ENCODE measurements at places on chromosomes 4 and X.

DNA sequence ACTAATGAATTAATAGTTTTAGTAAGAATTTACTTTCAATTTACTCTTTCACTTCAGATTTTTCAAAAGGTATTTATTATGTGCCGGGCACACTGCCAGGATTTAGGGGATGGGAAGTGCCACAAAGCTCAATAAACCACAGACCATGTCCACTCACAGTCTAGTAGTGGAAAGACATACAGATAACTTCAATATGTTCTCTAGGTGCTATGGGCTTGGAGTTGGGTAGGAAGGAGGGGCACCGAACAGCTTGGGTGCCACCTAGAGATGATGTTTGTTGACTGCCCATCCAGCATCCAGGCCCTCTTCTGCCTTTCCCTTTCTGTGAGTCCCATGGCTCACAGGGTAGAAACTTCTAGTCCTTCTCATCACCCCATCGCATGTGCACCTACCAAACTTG lies 17.8 kb downstream of the MFAP3L start:
- no peak for DNase-seq

DNA sequence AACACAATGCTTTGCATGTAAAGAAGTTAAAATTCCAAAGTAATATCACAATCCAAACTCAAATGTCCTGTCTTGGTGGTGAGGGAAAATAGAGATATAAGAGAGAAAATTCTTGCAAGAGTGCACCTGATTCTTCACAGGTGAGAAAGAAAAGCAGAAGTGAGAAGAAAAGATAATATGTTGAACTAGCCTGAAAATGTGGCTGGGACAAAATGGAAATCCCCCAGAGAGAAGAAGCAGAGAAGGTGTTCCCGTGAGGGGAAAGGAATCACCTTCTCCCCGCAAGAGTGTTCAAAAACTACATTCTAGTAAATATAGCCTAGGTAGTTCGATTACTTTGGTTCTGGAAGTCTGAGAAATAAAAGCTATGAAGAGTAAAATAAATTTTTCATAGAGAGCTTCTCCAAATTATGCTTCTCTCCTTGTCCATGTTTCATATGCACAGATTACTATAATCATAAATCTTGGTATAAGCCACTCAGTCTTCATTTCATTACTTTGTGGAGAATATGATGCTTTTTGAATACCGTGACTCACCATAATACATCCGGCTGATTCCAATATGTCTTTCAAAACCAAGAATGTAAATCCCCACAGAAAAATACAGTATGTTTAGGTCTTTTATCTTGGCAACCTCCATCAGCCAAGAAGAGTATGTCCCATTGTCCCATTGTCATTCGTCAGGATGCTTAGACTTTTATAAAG lies 63.1 kb downstream of the COX18 start:
- no peak for DNase-seq

- no peak for DNase-seq
Measured at GRCh38 chr4:159705334-159705733, 602.5 kb downstream of the RAPGEF2 start.

GRCh38 chr4:128979934-128980333 lies 113.4 kb downstream of the SCLT1 start:
- DNase-seq, result no peak

GRCh38 chr4:164215113-164215741 lies 538.7 kb upstream of the SMIM31 start:
- DNase-seq, result no peak

DNA sequence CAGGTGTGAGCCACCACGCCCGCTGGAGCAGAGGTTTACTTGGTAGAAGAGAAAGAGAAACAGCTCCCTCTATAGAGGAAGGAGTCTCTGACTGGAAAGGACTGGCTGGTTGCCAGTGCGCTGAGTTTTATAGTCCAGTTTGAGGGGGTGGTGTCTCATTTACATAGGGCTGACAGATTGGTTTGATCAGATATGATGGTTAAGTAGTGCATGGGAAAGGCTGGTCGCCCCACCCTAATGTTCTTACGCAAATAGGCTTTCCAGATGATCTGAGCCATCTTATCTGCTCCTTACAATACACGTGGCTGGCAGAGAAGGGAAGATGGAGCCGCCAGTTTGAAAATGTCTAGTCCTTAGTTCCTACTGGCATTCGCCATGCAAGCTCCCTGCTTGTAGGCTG lies 439.5 kb downstream of the NAF1 start:
- no peak for DNase-seq

- DNase-seq, result no peak
Measured at GRCh38 chrX:15943391-15943790, 88.8 kb upstream of the AP1S2 start.

DNA sequence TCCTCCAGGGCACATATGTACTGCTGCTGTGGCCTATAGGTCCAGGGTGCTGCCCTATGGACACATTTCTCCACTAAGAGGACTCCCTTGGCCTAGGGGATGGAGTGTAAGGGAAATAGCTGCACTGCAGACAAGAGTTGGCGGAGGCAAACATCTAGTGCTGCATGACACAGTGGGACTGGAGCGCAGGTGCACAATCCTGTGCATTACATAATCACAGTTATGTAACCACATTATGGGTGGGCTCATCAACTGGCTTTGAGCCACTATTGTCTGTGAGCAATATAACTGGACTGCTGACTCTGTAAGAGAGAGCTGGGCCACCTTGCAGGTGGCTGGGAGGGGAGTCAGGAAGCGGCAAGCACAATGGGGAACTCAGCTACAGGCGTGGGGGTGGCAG lies 3.2 kb upstream of the TIGD2 start:
- DNase-seq, result no peak

DNA sequence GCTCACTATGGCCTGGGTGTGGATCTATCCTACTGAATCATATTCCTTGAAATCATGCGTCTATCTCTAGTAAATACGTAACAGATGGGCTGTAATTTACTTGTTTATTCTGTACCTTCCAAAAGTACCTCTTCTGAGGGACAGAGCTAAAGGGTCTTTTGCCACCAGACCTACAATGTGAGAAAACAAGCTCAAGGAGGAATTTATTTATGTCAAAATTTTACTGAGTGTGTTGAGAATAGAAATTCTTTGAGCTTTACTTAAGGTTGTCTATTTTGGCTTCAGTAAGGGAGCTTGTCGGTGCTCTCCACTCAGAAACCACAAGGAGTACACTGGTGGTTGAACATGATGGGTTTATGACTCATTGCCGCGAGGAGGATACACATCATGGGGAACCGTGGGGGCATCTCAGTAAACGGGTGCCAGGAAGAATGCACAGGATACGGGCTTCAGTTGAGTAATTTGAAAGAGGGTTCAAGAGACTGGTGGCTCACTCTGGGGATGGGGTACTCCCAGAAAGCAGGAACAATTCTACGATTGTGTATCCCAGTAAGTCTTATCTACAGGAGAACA lies 3.0 kb downstream of the ANK2 start:
- DNase-seq, result no peak

DNA sequence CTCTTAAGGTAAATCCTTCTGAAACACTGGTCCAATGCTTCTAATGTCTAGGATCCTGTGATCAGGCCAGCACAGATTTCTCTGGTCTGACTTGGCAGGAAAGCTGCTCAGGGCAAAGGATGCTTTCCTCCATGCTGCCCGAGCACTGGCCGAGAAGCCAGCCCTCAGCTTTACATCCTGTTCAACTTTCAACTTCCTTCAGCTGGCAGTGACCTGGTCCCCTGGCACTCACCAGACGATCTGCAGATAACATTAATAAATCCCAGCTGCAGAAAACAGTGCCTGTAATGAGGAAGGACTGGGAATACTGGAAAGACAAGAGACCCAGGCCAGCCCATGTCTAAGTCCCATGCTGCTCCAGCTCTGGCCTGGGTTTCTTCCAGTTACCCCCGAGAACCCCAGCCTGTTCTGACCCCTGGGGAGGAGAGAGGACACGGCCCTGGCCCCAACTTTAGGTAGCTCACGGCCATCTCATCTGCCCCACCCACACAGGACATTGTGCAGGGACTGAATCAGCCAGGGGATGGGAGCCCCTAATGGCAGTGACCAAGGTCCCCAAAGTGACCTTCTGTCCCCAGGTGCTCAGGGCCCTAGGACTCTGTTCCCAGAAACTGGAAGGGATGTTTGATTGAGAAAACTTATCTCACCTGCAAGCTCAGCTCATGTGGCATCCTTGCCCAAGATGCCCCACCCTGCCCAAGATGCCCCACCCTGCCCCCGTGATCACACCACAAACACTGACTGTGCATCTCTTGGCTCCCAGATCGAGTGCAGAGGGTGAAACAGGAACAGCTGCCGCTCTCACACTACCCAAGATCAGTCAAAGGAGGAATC lies 28.0 kb downstream of the JAKMIP1 start:
- DNase-seq, result no peak

- no peak for DNase-seq
Measured at GRCh38 chrX:11944501-11944900, 186.5 kb downstream of the MSL3 start.

DNA sequence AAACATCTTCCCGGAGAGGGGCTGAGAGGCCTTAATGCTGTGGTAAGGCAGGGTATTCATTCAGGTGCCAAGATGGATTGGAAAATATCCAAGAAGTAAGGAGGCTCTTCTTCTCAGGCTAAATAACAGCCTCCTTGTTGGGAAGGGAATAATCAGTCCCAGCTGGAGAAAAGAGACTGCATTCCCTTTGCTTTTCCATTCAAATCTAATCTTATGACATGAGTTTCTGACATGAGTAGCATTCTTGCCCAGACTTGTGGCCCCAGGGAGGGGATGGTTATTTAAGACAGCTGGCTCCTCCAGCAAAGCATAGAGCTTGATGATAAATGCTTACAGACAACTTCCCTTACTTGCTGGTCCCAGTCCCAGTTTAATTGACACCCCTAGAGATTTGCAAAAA lies 98.3 kb downstream of the DCLK2 start:
- no peak for DNase-seq

DNA sequence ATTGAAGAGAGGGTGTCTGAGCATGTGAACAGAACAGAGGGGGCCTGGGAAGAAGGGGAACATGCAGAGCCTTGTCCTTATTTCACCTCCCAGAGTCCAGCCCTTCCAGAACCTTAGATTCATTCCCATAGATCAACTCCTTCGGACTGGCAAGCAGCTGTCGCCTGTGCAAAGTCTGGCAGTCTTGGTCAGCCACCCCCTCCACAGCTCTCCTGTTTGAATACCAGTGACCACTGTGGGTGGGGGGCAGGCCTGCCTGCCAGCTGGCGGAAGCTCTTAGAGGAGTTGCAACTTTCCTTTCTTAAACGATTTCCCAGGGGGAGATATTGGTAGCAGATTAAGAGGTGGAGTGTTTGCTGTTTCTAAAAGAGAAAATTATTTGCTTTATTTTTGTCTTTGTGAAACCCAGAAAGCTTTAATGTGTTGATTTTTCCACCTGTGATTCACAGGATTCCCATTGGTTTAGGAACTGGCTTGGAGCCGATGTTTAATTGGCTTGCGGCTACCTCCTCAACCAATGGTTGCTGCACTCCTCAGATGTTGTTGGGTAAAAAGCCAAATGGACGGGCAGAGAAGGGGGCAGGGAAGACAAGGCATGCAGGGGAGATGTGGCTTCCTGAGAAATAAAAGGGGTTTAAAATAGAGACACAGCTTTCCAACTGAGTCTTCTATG lies 62.2 kb upstream of the PRPS1 start:
- no peak for DNase-seq

DNA sequence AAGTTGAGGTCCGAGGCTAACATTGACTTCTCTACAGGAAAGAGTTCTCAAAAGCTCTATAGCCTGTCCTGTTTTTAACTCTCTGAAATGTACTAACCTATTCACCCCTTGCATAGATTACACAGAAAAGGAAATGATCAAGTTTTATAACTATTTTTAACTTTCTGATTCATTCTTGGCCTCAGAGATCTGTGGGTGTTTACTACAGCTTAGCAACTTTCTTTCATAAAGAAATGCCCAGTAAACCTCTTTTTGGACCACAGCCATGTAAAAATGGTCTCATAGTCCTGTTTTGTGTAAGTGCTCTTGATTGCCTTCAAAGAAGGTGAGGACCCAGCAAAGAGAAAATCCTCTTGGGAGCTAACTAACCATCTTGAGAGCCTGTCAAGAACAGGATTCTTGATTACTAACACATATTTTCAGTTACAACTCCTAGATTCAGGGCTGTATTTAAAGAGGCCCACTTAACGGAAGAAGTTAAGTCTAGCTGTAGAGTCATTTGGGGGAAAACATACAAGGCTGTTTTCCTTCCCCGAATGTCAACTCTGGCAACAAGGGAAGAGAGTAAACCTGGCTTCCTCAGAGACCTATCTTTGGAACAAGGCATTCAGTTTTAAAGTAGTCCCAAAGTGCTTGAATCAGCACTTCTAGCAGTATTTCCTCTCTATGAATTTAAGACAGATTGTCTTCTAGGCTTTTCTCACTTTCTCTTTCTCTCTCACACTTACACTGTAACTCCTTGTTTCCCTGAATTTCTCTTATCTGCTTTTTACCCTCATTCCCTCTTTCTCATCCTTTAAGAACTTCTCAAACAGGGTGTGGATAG lies 78.2 kb downstream of the IL21 start:
- DNase-seq, result no peak

- DNase-seq, result no peak
Measured at GRCh38 chr4:24754571-24754970, 40.8 kb upstream of the SOD3 start.

GRCh38 chr4:85147481-85148076 lies 181.1 kb upstream of the WDFY3 start:
- DNase-seq, result no peak

DNA sequence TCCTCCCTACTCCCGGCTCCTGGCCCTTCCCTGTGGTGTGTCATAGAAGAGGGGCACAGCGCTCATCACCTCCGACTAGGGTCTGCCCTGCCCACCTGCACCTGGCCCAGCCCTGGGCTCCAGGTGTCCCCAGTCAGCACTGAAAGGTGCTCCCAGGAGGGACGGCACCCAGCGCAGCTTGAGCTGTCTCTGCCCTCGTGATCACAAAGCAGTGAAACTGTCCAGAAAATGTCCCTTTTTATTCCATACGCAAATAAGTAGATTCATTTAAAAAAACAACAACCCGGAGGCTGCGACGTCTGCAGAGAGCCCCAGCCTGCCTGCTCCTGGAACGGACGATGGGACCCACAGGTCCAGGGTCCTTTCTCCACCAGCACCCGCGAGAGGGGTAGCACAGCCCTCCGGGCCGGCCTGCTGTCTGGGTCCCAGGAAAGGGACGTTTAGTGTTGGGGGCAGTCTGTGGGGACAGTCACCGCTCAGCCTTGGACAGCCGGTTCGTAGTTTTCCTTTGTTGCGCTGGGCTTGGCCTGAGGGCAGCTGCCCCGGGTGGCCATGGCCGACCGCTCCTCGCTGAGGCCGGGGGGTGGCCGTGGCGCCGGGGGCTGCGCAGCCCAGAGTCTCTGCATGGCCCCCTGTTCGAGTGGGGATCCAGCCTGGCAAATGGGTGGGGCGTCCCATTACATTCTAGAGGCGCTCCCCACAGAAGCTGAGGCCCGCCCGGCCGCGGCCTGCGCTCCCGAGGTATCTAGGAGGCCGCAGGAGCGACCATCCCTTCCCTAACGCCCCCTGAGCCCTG lies 4.6 kb downstream of the HMX1 start:
- DNase-seq, result no peak

All from stimulated activated CD8-positive, alpha-beta memory T cell treated with anti-CD3 and anti-CD28 coated beads, Interleukin-4, amount 100 ng/mL, for 1 hour (primary cell).